ENCODE measurements at places on chromosomes 1 and 21. TPM values are rescaled to one million over a fixed set of nuclear protein-coding genes. Genes with fewer than 3 reads are reported as not detected.

The CACHD1 gene
- 10.7 TPM for total RNA-seq

The CD247 gene
- total RNA-seq = 1.9 TPM

The C1QC gene
- total RNA-seq = 30.1 TPM

The OR2L2 gene
- not detected for total RNA-seq

The S100A1 gene
- total RNA-seq = not detected

The KDF1 gene
- 25.7 TPM for total RNA-seq

The KCNT2 gene
- 0.18 TPM for total RNA-seq

The RGS16 gene
- total RNA-seq = not detected

The PLA2G2C gene
- total RNA-seq = not detected

The GSTM5 gene
- 0.85 TPM for total RNA-seq

The CLCNKA gene
- total RNA-seq = not detected

The OLFM3 gene
- total RNA-seq = not detected

DNA sequence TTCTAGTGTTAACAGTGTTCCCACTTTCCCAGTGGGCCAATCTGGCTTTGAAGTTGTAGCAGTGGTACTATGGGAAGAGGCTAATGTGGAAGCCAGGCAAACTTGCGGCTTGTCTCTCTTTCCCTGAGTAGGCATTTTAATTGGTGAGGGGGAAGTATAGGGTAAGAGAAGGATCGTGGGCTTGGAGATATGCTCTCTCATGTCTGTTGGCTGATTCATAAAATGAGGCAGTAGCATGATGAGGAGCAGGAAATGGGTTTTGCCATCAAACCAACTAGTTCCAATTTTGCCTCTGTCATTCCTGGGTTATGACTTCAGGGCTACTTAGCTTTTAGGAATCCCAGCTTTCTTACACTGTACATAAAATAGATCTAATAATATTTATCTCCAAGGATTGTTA lies 12.1 kb downstream of the C8A start:
- DNase-seq = no peak

- DNase-seq = peak; percentile 53
Observed at GRCh38 chr1:111515291-111516004, 12.0 kb upstream of the ADORA3 start.

- no peak for DNase-seq
Observed at GRCh38 chr1:66599899-66600737, 66.2 kb downstream of the SGIP1 start.

GRCh38 chr1:202172015-202172355 lies 11.6 kb upstream of the PTPN7 start:
- no peak for DNase-seq

- DNase-seq = no peak
Observed at GRCh38 chr1:248842781-248843331, 4.8 kb downstream of the ZNF672 start.

DNA sequence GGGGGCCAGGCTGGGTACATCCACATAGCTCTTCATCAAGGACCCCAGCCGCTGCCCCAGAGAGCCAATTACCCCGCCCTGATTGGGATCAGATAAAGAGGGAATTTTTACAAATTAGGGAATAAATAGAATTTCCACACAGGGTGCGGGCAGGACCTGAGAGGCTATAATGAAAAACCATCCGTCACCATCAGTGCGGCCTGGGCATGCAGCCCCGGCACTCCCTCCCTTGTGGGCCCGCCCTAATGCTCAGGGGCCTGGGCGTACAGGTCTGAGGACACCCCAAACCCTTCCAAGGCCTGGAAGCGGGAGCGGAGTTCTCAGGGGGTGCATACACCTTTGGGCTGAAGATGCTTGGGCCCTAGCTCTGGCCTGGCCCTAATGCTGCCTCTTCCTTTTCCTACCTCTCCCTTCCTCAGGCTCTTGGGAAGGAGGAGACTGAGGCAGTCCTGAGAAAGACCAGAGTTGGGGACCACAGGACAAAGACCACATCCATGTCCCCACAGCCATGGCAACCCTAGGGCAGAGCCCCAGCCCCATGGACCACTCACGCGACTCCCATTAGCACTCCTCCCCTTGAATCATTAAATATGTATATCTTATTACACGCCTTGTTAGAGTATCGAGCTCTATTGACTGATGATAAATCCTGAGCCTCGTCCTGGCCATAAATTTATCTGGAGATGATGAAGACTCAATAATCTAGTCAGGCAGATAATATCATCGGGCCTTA lies 16.3 kb downstream of the DMAP1 start:
- no peak for DNase-seq

- DNase-seq = no peak
Observed at GRCh38 chr1:238233966-238234365, 343.2 kb upstream of the ZP4 start.

- DNase-seq = peak; percentile 73
Observed at GRCh38 chr1:16076865-16077238, 3.4 kb upstream of the FAM131C start.

DNA sequence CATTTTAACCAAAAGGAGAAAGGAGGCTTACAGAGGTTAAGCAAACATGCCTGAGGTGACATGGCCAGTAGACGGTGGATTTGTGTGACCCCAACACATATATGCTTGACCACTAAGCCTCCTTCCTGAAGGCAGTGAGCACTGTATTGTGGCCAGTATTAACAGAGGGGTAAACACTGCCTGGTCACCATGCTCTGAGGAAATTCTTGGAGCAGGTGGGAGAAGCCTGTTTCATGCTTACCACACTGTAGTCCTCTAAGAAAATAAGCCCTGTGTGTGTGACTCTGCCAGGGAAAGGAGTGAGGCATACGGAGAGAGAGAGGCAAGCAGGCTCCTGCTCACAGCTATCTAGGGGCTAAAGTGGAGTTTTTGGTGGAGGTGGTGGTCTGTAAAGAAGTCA lies 102.7 kb downstream of the KCND3 start:
- DNase-seq = no peak

DNA sequence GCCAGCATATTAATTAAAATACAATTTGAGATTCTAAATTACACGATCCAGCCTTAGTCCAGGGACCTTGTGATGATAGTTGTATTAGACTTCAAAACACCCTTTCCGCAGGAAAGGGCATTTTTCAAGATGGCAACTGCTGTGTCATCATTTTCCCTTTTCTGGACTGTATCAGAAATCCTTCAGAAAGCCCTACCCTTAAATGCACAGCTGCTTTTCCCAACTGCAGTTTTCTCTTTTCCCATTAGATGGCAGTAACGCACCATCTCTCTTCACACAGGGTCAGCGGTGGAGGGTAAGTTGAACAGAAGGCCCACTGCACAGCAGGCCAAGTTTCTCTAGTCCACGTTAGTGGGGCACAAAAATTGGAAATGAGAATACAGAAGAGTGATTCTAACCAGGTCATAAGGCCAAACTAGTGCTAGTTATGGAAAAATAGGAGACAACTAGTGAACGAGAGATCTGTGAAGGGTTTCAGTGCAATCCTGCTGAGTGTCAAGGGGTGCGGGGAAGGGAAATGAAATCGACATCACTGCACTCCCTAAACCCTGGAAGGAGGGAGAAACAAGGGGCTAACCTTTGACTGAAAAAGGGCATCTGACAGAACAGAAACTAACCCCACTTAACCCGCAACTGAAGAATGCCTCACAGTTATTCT lies 22.1 kb upstream of the TDRD10 start:
- DNase-seq = no peak

DNA sequence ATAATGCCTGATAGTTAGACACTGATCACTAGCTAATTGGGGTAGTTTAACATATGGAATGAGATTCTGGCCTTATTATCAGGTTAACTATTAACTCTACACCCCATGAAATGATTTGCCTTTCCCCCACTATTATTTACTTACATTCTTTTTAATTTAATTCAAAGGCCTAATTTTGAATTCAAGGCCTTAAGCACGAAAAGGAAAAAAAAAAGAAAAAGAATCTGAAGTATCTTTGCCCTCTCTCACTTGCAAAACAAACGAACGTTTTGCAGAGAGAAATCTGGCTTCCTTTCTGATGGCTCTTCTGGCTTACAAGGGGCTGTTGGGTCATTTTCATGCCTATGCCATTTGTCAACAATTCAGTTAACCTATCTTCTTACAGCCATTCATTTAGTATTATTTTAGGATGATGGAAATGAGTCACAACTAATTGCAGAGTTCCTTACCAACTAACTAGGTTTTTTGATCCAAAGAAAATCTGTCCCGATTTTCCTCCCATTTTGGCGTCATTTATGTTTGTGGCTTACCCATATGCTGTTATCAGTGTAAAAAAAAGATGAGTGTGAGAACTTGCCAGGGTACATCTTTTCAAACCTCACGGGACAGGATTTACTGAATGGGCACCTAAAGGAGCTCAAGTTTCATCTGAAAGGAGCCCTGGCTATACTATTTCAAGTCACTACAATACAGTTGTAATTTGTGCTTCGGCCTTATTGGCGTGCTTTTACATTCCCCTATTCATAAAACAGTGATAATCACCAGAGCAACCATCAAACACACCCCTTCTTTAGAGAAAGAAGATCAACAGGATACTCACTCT lies 1.9 kb upstream of the ERRFI1 start:
- no peak for DNase-seq

DNA sequence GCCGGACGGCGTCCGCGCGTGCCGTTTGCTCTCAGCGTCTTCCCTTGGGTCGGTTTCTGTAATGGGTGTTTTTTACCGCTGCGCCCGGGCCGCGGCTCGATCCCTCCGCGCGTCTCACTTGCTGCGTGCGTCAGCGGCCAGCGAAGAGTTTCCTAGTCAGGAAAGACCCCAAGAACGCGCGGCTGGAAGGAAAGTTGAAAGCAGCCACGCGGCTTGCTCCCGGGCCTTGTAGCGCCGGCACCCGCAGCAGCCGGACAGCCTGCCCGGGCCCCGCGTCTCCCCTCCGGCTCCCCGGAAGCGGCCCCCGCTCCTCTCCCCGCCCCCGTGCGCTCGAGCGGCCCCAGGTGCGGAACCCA lies 159.8 kb downstream of the RUNX1 start:
- peak; percentile 27 for DNase-seq

- no peak for DNase-seq
Observed at GRCh38 chr1:243416495-243416894, 160.7 kb downstream of the SDCCAG8 start.

DNA sequence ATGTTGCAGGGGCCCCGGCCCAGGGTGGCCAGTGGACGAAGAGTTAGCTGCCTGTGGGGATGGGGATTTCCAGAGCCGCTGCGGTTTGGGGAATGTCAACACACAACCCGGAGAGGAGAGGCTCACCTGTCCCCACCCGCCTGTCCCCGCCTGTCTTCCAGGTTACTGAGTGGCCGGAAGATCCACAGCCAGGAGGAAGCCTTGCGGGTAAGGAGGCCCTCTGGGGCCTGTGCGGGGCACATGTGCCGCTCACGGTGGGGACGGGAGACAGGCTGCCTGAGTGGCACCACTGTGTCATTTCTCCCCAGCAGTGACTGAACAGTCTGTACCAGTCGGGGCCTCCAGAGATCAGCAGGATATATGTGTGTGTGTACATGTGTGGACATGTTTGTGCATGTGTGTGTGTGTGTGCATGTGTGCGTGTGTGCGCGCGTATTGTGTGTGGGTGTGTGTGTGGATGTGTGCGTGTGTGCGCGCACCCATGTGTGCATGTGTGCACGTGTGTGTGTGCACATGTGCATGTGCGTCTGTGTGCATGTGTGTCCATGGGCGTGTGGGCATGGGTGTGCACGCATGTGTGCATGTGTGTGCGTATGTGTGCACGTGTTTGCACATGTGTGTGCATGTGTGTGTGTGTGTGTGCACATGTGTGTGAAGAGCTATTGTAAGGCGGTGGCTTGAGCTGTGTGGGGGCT lies 25.6 kb downstream of the CSTB start:
- no peak for DNase-seq

- no peak for DNase-seq
Observed at GRCh38 chr1:159184201-159184600, 12.8 kb downstream of the CADM3 start.

DNA sequence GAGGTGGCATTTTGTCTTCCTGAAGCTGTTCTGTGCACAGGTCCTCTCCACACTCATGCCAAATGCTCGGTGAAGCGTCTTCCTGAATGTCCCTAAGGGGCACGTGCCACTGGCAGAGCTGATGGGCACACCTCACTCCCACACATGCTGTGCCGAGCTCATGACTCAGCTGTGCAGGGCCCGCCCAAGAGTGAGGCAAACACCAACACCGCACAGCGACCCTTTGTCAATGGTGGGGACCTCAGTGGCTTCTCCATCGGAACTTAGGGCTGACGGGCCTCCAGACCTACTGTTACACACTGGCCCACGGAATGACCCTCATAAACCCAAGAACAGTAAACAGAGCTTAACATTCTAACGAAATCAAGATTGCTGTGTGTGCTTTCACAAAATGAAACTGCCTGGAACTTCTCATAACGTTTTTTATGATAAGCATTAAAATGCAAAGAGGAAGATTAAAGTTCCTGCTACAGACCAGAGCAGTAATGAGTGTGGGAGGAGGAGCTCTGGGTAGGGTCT lies 89.3 kb downstream of the SIM2 start:
- peak; percentile 64 for DNase-seq

DNA sequence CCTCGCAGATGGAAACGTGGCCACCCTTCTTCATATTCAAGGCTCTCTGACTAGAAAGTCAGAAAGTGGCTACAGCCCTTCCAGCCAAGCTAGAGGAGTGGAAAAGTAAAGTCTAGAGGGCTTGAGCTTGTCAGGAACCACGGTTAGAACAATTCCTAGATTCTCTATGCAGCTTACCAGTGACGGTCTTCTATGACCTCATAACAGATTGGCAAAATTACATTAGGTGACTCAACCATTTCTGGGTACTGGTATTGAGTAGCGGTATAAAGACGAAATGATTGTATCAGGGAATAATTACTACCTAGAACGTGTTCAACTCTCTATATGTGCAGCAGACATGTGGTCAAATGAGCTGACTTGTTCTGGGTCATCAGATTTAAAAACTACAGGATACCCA lies 155.0 kb upstream of the RUNX1 start:
- DNase-seq = no peak
